Lung (tissue), 17 donors: ENCODE measurements at places on chromosomes 3 and 15.

DNA sequence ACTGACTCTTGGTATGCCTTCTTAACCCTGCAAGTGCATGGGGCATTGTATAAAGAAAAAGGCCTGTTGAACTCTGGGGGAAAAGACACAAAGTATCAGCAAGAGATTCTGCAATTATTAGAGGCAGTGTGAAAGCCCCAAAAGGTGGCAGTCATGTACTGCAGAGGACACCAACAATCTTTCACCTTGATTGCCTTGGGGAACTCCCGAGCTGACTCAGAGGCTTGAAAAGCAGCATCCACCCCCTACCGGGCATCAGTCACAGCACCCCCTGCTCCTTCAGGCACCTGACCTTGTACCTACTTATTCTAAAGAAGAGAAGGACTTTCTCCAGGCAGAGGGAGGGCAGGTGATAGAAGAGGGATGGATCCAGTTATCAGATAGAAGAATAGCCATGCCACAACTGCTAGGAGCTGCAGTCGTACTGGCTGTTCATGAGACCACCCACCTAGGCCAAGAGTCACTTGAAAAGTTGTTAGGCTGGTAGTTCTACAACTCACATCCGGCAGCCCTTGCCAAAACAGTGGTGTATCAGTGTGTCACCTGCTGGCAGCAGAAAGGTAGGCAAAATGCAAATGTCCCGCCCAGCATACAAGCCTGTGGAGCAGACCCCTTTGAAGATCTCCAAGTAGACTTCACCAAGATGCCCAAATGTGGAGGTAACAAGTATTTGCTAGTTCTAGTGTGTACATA, 241.6 kb upstream of the CNTN6 start:
- DNase-seq: no peak

- peak; percentile 34 for DNase-seq
These were observed 489 bp downstream of the CSPG5 start for GRCh38 chr3:47578119-47578632.

DNA sequence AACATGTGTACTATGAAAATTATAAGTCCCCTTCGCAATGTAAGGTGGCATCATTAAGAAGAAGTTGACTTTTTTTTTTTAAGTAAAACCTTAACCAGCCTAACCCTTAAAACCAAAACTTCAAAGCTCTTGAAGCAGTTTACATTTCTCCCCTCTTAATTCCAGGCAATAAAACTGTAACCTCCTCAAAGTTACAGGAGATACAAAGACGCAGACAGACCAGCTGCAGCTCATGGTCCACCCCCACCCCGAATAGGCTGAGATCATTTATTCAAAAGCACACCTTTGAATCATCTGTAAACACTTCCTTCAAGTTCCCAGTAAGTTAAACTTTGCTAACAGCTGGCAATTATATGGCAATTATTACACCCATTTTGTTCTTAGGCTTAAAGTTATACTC, 414.5 kb downstream of the ERC2 start:
- no peak for DNase-seq

DNA sequence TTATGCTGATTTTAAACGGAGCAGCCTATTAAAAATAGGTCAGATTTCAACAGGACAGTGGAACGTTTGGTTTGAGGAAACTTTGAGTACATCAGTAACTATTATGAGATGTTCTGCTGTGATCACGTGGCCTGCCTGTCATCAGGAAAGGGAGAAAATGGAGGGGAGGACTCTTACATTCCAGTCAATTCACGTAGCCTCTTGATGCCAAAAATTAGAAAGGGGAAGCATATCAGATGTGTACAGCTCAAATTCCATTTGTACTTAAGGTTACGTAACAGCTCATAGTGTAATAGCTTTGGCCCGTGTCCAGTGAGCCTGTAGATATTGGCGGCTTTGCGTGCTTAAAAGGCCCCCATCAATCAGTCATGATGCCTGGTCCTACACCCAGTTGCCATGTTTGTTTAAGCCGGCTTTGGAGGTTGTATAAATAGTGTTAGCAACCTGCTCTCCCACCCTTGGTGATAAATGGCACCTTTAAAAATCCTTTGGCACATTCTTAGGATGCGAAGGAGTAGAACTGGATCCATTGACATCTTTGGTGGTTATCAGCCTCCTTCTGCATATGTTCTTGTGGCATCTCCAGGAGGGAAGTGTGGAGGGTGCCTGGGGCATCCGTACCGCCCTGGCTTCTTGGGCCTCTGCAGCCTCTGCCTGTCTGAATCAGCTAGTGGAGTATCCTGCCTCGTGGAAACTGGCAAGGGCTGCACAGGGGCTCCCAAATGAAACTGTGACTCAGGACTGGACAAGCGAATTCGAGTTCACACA, 163.9 kb downstream of the THSD4 start:
- peak; percentile 83 for DNase-seq

GRCh38 chr3:131803113-131803512, 231.7 kb downstream of the CPNE4 start:
- DNase-seq: no peak

DNA sequence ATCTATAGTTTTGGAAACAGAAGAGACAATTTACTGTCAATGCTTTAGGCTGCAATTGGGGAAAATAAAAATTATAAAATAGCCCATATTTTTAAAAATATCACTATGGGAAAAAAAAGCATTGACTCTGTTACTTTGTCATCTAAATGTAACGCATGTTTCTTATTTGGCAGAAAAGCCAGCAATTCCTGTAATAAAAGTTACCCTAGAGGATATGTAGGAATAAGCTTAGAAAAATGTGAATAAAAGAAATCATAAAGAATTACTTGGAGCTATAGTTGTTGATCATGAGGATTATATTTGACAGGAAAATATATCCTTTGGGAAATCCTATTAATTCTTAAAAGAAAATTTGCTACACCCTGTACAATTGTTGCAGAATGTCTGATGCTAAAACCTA, 515.4 kb upstream of the IL12A start:
- DNase-seq: no peak

- DNase-seq: no peak
These were observed 1.4 kb downstream of the DNAJA4 start for GRCh38 chr15:78265752-78266224.

DNA sequence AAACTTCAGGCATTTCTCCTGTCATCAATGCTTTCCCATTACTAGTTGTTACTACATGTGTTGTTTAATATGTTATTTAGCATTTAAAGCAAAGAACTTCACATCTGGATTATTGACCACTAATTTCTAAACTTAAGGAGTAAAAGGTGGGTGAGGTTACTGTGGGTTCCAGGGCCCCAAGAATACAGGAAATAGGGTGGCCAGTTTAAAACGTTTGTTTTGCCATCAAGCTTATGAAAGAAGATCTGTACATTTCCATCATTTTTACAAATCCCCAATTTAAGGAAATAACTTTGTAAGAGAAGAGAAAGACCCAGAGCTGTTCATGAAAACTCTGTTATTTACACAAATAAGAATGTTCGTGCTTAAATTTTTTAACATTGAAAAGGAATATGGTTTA, 54.5 kb upstream of the ACKR4 start:
- no peak for DNase-seq
